Ureter (tissue), 1 donor: ENCODE measurements at places on chromosomes 1 and 21. TPM values are rescaled to one million over a fixed set of nuclear protein-coding genes. Genes with fewer than 3 reads are reported as not detected.

G0S2 gene
- total RNA-seq: 7.7 TPM

NAV1 gene
- 49.3 TPM for total RNA-seq

CHODL gene
- total RNA-seq: 1.1 TPM

HS2ST1 gene
- 25.6 TPM for total RNA-seq

SPRR3 gene
- total RNA-seq: 79.0 TPM

DNAJC6 gene
- total RNA-seq: 3.4 TPM

LRRC53 gene
- total RNA-seq: not detected

HSD3B2 gene
- total RNA-seq: not detected

ADCY10 gene
- 0.13 TPM for total RNA-seq

SPTA1 gene
- total RNA-seq: not detected

VSIG8 gene
- not detected for total RNA-seq

CLDN14 gene
- not detected for total RNA-seq

CACNA1S gene
- total RNA-seq: not detected

HCN3 gene
- total RNA-seq: 4.7 TPM

FCN3 gene
- 2.1 TPM for total RNA-seq

C21orf58 gene
- total RNA-seq: 2.2 TPM

LRRN2 gene
- 2.1 TPM for total RNA-seq

TCP10L gene
- total RNA-seq: 0.18 TPM

PTAFR gene
- total RNA-seq: 9.9 TPM

RPE65 gene
- not detected for total RNA-seq

CD1D gene
- 1.7 TPM for total RNA-seq

LAMC1 gene
- 111 TPM for total RNA-seq

MIER1 gene
- 48.4 TPM for total RNA-seq

PERM1 gene
- 0.10 TPM for total RNA-seq

PLA2G2D gene
- total RNA-seq: not detected

ALG14 gene
- 12.6 TPM for total RNA-seq

CFAP57 gene
- total RNA-seq: 0.47 TPM

NPHS2 gene
- total RNA-seq: not detected

HPDL gene
- total RNA-seq: 2.3 TPM

DUSP23 gene
- total RNA-seq: 47.5 TPM

SDCCAG8 gene
- total RNA-seq: 54.1 TPM

C1orf232 gene
- total RNA-seq: not detected

SLC22A15 gene
- total RNA-seq: 10.3 TPM

PMVK gene
- 41.8 TPM for total RNA-seq

MAGOH gene
- total RNA-seq: 36.0 TPM

ADAMTSL4 gene
- 48.2 TPM for total RNA-seq

NTMT2 gene
- not detected for total RNA-seq

MTMR11 gene
- total RNA-seq: 14.6 TPM

NPHP4 gene
- total RNA-seq: 15.3 TPM

CD84 gene
- total RNA-seq: 7.7 TPM

SPOCD1 gene
- total RNA-seq: 39.8 TPM

WARS2 gene
- 18.7 TPM for total RNA-seq

MIXL1 gene
- 0.52 TPM for total RNA-seq

AMY1B gene
- total RNA-seq: not detected

DSTYK gene
- total RNA-seq: 12.6 TPM

SMPDL3B gene
- 0.83 TPM for total RNA-seq

PTPN22 gene
- total RNA-seq: 5.2 TPM

SELENBP1 gene
- 57.1 TPM for total RNA-seq

AP4B1 gene
- total RNA-seq: 31.6 TPM

S100A3 gene
- 6.5 TPM for total RNA-seq

ZNF593OS gene
- not detected for total RNA-seq
